ENCODE measurements at places on chromosomes 6 and 20. TPM values are rescaled to one million over a fixed set of nuclear protein-coding genes. Genes with fewer than 3 reads are reported as not detected.

CDH4 gene
- not detected for total RNA-seq

NR2E1 gene
- total RNA-seq: not detected

ITPR3 gene
- 41.7 TPM for total RNA-seq

ARFGEF3 gene
- total RNA-seq: 0.55 TPM

ADGRB3 gene
- 0.14 TPM for total RNA-seq

MYCT1 gene
- total RNA-seq: not detected

GRCh38 chr6:131381052-131381708 is 191.8 kb upstream of the ARG1 start:
- no peak for DNase-seq

GRCh38 chr6:141133836-141134235 is 998.9 kb upstream of the GJE1 start:
- DNase-seq: no peak

DNA sequence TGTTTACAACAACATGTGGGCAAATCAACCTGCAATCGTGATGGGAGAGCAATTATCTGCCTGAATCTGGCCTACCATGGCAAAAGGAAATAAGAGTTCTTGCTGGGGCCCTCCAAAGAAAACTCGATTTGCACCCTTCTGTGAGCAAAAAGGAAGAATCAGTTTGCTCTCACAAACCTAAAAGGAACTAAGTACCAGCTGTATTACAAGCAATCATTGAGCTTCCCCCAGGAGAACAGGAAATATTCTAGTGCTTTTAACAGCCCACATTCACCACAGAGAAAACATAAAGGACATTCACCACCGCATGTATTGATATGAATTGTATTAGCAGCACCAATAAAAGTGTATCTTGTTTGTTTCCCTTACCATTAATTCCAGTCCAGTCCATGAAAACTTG is 75.0 kb downstream of the MBOAT1 start:
- DNase-seq: no peak

GRCh38 chr20:32332614-32333013 is 25.5 kb upstream of the ASXL1 start:
- no peak for DNase-seq

DNA sequence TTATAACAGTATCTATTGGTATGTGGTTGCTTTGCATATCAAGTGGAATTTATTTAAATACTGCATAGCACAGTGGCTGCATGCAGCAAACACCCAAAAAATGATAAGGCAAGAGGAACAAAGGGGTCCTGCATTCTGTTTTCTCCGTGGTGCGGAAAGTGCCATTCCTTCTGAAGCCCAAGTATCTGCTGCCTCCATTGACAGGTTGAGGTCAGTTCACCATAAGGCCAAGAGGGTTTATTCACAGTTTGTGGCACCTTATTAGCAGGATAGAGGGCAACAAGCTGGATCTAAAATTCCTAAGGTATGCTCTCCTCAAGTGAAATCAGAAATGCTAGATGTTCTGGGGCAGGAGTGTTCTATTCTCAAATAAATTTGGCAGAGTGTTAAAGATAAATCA is 9.3 kb downstream of the CARMIL1 start:
- no peak for DNase-seq

DNA sequence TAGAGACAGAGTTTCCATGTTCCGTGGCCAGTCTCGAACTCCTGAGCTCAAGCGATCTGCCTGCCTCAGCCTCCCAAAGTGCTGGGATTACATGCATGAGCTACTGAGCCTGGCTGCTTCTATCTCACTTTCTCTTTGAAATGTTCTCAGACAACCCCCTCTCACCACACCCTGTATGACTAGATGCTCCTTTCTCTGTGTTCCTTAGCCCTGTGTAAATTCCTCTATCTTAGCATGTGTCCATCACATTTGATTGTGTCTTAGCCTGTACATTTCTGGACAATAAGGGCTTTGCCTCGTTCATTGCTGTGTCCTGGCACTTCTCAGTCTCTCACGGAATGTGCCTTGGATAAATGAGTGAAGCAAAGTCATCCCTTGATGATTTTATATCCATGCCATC is 168.1 kb upstream of the SCGN start:
- no peak for DNase-seq

- no peak for DNase-seq
Measured at GRCh38 chr20:62313021-62313420, 10.2 kb downstream of the ADRM1 start.

DNA sequence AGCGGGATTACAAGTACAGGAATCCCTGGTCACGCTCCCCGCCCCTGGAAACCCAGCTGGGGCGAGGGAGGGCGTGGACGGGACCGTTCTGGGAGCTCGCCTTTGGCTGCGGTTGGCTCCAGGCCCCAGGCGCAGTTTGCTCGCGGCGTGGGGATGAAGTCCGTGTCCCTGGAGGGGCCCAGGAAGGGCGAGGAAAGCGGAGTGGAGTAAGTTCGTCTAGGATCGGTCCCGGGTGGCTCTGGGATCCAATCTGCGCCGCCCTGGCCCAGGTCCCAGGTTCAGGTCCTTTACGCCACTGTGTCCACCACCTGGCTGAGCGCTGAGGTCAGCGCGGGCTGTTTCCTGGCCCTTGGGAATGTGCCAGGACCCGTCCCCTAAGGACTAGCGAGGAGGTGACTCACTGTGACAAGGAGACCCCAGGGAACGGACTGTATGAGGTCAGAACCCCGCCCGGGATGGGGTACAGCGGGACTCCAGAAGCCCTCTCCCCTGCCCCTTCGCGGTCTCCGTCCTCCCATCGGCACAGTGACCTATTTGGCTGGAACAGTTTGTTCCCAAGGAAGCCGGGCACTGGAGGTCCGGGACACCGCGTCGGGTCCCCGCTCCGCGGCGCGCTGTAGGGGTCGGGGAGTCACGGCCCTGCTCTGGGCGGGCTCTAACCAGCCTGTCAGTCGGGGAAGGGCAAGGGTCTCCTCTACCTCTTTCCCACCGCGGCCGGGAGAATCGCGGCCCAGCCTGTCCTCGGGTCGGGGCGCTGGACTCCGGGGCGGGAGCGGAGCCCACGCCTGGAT is 724 bp downstream of the CDKN1A start:
- DNase-seq: peak; percentile 30

- DNase-seq: no peak
Measured at GRCh38 chr6:4021854-4022695, 56.9 kb downstream of the FAM217A start.

DNA sequence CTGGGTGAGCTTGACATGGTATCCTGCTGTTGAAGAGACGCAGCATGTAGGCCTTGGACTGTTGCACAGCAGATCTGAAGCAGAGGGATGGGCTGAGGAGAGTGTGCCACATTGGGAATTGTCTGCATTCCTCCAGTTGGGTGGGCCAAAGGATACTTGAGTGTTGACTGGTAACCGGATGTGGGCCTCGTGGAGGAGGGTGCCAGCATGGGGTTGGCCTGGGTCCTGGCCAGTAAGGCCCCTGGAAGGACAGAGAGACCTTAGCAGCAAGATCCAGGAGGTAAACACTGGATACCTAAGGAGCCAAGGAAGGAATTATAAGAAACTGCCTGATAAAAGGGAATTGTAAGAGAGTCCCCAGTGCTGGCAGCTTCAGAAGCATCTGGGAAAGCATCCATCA is 76.9 kb downstream of the FIG4 start:
- DNase-seq: no peak

- no peak for DNase-seq
Measured at GRCh38 chr6:12608016-12608860, 108.3 kb upstream of the PHACTR1 start.

GRCh38 chr6:137358273-137358672 is 135.9 kb downstream of the OLIG3 start:
- no peak for DNase-seq

- DNase-seq: no peak
Measured at GRCh38 chr6:149182262-149182661, 135.2 kb upstream of the TAB2 start.

DNA sequence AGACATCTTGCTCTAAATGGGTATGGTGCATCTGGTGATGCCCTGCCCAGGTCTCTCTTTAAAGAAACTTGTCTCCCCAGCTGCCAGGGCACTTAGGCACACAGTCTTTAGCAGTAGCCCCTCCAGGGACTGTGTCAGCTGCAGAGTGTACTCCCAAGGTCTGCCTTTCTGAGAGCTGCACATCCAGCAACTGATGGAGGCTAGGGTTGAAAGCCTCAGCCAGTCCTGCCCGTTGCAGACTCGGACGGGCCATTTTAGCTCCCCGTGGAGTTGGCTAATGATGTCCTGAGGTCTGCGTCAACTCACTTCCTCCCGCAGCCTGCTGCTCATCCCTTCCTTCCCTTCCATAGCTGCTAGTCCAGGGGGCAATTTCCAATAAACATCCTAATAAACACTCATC is 381.8 kb downstream of the PTPRT start:
- DNase-seq: no peak

DNA sequence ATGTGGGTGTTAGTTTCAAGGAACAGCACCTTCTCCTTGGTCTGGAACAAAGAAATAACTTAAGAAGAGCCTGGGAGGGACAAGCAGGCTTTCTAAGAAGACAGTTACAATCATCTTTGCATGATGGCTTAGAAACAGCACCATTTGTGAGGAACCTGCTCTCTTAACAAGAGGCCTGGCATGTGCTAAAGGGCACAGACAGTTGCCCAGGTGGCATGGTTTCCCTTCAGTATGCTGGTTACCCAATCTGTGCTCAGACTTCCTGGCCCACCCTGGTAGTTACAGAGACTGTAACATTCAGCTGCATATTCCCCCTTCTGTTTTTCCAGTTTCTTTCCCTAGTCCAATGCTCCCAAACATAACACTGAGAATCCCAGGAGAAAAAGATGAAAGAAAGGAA is 84.0 kb downstream of the CHD6 start:
- DNase-seq: no peak

GRCh38 chr20:63029358-63030121 is 22.8 kb upstream of the BHLHE23 start:
- no peak for DNase-seq

DNA sequence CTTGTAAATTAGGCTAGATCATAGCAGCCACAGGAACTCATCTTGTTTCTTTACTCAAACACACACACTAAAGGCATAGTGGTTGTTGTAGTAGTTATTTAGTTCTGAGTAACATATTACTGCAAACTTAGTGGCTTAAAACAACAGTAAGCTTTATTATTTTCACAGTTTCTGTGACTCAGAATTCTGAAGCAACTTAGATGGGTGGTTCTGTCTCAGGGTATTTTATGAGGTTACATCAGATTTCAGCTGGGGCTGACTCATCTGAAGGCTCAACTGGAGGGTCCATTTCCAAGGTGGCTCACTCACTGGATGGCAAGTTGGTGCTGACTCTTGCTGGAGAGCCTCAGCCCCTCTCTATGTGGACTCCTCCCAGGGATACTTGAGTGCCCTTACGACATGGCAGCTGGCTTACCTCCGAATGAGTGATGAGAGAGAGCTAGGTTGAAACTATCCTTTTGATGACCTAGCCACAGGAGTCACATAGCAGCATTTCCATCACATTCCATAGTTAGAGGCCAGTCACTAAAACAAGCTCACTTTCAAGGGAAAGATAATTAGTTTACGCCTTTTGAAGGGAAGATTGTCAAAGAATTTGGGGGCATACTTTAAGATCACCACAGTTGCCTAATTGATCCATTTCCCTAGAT is 136.5 kb upstream of the PRND start:
- DNase-seq: no peak

GRCh38 chr6:127302728-127303660 is 36.3 kb downstream of the RNF146 start:
- DNase-seq: peak; percentile 16

DNA sequence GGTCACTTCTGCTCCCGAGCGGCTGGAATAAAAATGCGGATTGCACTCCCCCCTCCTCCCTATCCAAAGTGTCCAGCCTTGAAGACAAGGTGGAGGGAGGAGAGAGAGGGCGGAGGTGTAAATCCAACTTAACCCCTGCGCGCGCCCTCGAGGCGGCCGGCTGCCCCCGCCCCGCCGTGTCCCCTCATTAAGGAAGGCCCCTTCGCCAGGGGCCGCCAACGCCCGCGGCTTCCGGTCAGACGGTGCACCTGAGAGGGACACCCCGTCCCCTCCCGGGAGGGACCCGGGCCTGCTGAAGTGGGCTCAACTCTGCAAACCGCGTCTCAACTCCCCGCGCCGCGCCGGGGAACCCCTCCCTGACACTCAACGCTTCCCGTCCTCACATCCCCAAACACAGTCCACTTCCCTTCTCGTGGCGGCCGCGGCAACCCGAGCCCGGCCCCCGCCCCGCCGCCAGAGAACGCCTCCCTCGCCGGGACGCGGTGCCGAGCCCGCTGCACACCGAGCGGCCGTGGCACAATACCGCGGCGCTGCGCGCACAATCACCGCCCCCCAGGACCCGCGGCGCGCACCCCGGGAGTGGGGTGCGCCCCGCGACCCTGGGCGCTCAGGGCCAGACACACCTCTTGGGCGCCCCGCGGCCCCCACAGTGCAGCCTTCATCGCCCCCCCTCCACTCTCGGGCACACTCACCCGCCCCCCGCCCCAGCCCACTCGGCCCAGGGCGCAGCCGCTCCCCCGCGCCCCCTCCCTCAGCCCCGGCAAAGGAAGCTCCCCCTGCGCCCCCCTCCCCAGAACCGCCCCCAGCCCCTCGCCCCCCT is 102.5 kb downstream of the NOL4L start:
- no peak for DNase-seq

DNA sequence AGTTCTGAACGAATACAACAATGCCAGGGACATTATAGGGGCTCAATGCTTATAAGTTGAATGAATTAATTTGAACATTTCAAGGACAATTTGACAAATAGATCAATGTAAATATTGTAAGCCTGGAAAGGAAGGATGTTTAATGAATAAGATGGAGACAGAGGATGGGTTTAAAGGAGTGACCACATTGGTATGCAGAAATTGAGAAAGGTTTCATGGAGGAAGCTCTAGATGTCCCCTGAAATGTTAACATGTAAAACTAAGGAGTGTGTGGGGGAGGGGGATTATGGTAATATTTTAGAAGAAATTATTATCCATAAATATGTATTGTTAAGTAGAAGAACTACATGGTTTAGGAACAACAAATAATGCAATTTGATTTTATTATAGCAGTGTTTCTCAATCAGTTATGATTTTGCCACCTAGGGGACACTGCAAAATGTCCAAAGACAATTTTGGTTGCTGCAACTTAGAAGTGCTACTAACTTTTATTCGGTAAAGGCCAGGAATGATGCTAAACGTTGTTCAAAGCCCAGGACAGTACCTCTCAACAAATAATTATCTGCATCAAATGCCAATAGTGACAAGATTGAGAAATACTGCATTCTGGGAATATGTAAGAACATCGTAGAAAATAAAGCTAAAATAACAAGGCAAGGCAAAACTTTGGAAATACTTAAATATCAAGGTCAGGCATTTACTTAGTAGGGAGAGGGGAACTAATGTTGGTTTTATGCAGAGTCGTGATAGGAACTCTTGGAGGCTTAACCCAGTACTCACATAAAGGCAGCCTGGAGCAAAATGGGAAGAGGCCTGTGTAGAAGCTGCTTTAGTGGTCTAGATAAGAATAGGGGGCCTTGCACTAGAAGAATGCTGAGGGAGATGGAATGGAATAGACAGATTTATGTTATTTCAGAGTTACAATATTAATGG is 686.9 kb upstream of the CITED2 start:
- no peak for DNase-seq
